ENCODE measurements at places on chromosomes 6 and 20.
A peak's percentile ranks its signal among the peaks of the same experiment; 100 is the strongest.

GRCh38 chr6:159595173-159595572 lies 97.9 kb downstream of the SOD2 start:
- DNase-seq, result peak; percentile 96

GRCh38 chr6:40874495-40874894 lies 164.5 kb downstream of the UNC5CL start:
- DNase-seq, result peak; percentile 16

DNA sequence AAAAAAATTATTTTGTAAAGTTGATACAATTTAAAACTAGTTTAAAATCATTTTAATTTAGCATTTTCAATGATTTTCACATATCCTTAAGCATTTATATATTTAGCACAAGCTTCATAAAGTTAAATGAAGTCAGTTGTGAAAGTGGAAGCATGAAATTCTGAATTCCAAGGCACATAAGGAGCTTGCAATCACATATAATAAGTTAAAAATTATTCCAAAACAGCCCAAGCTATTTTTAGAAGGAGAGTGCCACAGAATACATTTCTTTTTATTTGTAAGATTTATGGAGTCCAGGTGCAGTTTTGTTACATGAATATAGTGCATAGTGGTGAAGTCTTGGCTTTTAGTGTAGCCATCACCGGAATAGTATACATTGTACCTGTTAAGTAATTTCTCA lies 3.2 kb upstream of the LGSN start:
- no peak for DNase-seq

GRCh38 chr20:59324521-59325141 lies 24.2 kb downstream of the EDN3 start:
- no peak for DNase-seq

GRCh38 chr6:145332011-145332410 lies 403.3 kb downstream of the EPM2A start:
- DNase-seq, result peak; percentile 33

- DNase-seq, result no peak
These were observed 2.8 kb downstream of the VSX1 start for GRCh38 chr20:25079171-25079570.

- no peak for DNase-seq
These were observed 95.5 kb downstream of the SNAP91 start for GRCh38 chr6:83613378-83613777.

DNA sequence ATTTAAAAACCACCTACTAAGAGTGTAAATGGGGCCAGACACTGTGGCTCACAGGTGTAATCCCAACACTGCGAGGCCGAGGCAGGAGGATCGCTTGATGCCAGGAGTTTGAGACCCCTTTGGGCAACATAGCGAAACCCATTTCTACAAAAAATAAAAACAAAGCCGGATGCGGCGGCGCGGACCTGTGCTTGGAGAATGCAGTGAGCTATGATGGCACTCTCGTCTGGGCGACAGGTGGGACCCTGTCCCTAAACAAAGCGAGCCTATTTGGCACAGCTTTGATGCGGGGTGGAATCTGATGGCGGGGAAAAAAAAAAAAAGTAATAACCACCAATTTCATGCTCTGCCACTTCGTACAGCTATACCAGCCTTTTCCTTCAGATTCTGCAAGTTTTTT lies 1.1 kb downstream of the TCP1 start:
- no peak for DNase-seq

DNA sequence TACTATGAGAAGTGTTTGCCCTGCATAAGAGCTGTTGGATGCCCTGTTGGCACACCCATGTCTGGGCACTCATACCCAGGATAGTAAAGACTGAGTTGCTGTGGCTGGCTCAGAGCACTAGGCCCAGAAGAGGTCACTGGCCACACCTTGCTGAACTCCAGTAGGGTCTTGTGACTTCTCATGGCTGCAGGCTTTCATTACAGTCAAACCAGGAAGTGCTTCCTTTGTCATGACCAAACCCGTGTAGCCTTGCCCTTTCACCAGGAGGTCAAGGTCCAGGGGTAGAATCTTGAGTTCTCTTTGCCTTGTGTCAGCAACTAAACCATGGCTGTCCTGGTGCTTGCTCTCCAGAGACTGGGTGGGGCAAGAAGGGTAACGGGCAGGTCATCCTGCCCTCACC lies 49.5 kb downstream of the CD164 start:
- DNase-seq, result no peak

DNA sequence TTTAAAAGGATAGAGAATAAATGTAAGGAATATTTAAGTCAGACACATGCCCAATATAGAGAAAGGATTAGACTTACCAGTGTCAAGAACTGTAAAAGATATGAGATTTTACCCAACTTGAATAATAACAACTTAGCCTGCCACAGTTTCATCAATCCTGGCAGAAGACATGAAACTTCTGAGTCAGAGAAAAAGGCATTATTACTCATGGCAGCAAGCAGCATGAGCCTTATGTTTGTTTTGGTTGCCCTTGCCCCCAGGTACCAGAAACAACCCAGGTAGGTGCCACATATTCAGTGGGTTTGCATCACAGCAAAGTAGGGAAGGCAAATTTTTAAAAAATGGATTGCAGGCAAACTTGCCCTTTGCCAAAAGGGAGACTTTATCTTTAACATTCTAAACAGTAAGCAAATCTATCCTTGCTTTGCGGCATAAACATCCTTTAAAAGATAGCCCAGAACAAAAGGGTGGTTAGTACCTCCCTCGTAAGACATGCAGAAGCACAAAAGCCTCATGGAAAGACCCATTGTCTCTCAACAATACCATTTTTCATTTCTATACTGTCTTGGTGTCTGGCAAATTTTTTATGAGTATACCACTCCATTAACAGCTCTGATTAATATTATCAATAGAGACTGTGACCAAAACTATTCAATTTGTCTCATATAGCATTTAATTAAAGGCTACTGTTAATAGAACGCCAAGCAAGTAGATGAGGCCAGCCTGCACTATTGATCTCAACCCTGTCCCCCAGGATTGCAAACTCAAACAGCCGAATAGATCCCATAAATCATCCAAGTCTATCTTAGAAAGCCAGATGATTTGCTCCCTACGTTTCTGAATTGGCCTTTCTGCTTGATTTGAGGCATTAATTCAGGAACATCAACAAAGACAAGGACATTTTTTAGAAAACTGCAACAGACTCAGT lies 185.1 kb downstream of the COL19A1 start:
- DNase-seq, result no peak

GRCh38 chr20:23161244-23161891 lies 75.2 kb upstream of the CD93 start:
- peak; percentile 85 for DNase-seq

DNA sequence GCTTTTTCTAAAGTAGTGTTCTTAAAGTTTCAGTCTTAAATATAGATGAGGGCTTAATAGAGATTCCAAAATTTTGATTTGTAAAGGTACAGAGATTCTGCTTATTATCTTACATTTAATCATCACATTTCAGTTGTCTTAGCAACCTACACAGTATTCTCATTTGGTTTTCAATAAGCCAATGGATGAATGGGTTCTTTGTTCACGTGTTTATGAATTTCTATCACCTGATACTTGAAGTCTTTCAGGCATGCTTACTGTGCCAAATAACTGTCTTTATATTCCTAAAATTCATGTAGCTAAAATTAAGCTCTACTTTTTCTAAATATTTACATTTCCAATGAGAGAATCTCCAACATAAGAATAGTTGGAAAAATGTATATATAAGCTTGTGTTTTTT lies 152.7 kb downstream of the EYA4 start:
- DNase-seq, result no peak

- no peak for DNase-seq
These were observed 121.3 kb upstream of the BCLAF1 start for GRCh38 chr6:136411025-136411325.

- peak; percentile 63 for DNase-seq
These were observed 101.5 kb downstream of the NOL4L start for GRCh38 chr20:32483351-32484224.

DNA sequence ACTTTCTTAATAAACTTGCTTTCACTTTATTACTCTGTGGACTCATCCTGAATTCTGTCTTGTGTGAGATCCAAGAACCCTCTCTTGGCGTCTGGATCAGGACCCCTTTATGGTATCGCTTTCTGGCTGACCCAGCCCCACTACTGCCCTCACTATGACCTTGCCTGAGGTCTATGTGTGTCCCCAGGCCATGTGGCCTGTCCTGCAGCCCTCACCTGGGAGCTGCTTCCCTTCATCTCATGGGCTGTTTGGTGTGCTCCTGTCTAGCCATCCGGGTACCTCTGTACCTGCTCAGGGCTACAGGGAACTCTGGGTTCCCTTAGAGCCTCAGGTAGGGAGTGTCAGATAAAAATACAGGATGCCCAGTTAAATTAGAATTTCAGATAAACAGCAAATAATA lies 94.5 kb downstream of the SCP2D1 start:
- DNase-seq, result no peak

GRCh38 chr6:130913120-130913519 lies 85.9 kb downstream of the SMLR1 start:
- DNase-seq, result no peak

DNA sequence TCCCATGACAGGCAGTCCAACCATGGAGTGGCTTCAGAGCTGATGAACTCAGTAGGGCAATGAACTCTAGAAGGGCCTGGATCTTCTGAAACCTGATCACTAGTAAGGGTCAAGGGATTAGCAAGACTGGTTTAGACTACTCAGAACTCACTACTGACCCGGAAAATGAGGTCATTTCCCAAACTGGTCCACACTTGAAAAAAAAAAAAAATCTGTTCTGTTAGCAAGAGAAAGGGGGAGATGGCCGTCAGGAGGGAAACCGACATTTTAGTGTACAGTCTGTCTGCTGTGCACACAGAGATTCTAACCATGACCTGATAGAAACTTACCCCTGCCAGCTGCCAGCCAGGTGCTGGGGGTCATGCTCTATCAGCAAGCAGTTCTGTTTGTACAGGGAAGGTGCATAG lies 262.4 kb upstream of the AGPAT4 start:
- no peak for DNase-seq

GRCh38 chr6:142378138-142378875 lies 76.5 kb downstream of the ADGRG6 start:
- peak; percentile 93 for DNase-seq

DNA sequence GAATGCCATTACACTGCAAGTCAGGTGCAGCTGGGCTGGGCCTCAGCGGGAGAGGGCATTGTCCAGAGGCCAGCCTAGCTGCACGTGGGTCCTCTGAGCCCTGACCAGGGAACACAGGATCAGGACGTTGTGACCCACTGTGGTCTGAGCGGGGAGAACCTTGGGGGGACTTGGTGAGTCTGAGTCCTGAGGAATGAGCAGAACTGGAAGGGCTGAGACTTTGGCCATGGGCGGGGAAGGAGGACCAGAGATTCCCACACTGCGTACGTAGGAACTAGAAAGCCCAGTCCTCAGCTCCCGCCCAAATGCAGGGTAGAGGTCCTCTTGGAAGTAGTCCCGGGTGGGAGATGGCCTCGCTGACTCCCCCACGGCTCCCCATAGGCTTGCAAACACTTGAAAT lies 42.5 kb downstream of the GABRR2 start:
- no peak for DNase-seq

DNA sequence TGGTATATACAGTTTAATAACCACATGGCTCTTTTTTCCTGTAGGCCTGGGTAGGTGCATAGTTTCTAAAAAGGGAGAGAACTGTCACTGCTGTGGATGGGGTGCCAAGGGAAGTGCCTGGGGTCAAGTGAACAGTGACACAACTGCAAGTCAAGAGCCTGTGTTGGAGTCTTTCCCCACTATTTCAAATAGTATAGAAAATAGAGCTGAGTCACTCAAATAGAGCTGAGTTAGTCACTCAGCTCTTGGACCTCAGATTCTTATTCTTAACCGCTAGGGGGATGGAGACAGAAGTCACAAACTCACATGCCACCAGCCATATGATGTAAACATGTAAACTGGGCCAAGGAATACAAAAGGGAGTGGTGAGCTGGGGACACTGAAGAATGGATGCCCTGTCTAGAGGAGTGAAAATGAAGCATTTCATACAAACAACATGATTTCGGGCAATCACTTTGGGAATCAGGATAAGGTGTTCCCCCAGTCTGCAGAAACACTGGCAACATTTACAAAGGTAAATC lies 2.1 kb downstream of the NQO2 start:
- DNase-seq, result peak; percentile 85

DNA sequence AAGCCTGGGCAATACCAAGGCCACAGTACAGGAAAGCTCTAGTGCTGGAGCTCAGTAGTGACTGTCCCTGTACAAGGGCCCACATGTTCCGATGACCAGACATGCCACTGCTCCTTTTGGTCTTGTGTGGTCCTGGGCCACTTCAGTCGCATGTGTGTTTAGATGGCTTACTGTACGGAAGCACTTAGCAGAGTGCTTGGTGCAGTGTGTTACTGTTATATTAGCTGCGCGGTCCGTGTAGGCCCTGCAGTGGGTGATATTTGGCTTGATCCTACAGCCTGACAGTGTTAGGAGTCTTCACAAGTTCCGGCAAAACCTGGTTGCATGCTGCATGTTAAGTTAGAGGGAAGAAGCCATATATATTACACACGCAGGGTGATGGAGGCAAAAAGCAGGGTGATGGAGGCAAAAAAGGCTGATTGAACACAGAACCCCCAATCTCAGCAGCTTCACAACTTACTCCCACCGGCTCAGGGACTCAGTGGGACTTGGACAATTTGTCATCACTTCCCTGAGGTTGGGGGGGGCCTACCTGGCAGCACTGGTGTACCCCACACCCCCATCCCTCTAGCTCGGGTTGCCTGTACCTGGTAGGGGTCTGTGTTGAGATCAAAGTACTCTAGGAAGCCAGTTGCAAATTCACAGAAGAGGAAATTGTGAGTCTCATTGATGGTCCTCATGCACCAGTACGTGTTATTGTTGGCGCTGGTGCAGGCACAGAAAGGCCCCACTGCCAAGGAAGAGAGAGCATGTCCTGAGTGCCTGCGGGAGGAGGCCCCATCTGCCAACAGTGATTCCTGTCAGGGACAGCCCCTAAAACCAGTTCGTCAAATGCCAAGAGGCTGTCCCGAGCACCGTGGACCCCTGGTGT lies 122.6 kb downstream of the SULF2 start:
- no peak for DNase-seq
